Activated CD4-positive, alpha-beta T cell treated with anti-CD3 and anti-CD28 coated beads for 36 hours (primary cell): ENCODE measurements at places on chromosomes 6 and 20. TPM values are rescaled to one million over a fixed set of nuclear protein-coding genes. Genes with fewer than 3 reads are reported as not detected.

Gene PLG
- total RNA-seq = not detected

Gene CST9L
- not detected for total RNA-seq

Gene SIM1
- total RNA-seq = not detected

Gene PPIL6
- not detected for total RNA-seq

Gene BCAS1
- 0.09 TPM for total RNA-seq

Gene PTCHD4
- not detected for total RNA-seq

Gene TNFAIP3
- 284 TPM for total RNA-seq
